ENCODE measurements at places on chromosomes 4 and X.
A peak's percentile ranks its signal among the peaks of the same experiment; 100 is the strongest.

- peak; percentile 73 for DNase-seq
These were observed 28.1 kb downstream of the BEX3 start for GRCh38 chrX:103404231-103405008.

DNA sequence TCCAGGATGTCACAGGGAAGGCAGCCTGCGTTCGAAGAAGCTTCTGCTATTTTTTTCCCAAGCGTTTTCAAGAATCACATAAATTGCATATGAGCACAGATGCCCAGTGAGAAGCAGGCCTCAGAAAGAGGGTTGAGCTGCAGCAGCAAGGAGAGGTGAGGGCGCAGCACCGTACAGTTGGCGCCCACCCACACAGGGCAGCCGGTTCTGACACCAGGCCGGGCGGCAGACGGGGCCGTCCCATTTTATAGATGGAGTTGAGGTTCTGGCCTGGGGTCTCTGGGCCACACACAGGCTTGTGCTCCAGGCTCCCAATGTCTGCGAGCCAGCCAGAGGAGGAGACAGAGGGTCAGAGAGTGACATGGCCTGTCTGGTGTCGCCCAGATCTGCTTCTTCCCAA lies 22.8 kb downstream of the CPZ start:
- DNase-seq, result no peak

GRCh38 chrX:71622576-71623450 lies 4.5 kb upstream of the CXCR3 start:
- peak; percentile 83 for DNase-seq

GRCh38 chr4:141390571-141390970 lies 169.9 kb downstream of the ZNF330 start:
- no peak for DNase-seq

GRCh38 chr4:159142241-159142640 lies 39.4 kb downstream of the RAPGEF2 start:
- peak; percentile 24 for DNase-seq

- DNase-seq, result peak; percentile 62
These were observed 28.8 kb downstream of the ATP8A1 start for GRCh38 chr4:42627885-42628646.

- DNase-seq, result no peak
These were observed 67.5 kb downstream of the NEUROG2 start for GRCh38 chr4:112448306-112449132.

DNA sequence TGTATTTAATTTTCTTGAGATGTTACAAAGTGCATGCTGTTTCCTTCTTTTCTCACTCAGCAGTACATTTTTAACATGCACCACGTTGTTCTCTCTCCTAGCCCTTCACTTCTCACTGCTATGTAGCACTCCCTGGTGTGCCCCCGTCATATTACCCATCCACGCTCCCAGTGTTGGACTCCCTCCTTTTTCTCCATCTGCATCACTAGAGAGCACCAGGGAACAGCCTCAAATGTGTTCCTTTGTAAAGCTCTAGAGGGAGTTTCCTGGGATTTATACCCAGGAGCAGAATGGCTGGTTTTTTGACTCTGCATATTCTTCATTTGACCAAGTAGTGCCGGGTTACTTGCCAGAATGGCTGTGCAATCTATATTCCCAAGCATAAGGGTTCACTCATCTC lies 240.3 kb upstream of the ANXA3 start:
- DNase-seq, result no peak

- no peak for DNase-seq
These were observed 4.8 kb upstream of the PRSS12 start for GRCh38 chr4:118357601-118358000.

DNA sequence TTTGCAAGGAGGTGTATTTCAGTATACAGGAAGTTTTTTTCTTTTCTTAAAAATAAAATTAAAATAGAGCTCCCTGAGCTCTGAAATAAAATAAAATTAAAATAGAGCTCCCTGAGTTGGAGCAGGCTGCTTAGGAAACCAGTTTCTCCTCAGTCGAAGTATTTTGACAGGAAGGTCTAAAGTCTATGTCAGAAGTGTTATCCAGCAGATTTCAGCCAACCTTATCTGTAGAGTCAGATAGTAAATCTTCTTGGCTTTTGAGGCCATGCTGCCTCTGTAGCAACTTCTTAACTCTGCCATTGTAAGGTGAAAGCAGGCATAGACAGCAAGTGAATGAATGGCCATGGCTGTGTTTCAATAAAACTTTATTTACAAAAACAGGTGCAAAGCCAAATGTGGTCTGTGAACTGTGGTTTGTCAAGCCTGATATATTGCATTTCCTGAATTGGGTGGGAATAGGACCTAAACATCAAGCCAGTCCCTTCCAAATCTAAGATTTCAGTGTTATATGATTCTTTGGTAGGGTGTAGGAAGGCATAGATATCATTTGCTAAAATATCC lies 9.5 kb upstream of the KLKB1 start:
- DNase-seq, result no peak

- no peak for DNase-seq
These were observed 97.2 kb downstream of the ANXA3 start for GRCh38 chr4:78648640-78649363.

GRCh38 chr4:74431113-74431826 lies 13.7 kb upstream of the AREG start:
- no peak for DNase-seq

- peak; percentile 88 for DNase-seq
These were observed 5.9 kb downstream of the ZFYVE28 start for GRCh38 chr4:2412534-2412884.

- no peak for DNase-seq
These were observed 20.3 kb upstream of the HGFAC start for GRCh38 chr4:3421470-3421869.

DNA sequence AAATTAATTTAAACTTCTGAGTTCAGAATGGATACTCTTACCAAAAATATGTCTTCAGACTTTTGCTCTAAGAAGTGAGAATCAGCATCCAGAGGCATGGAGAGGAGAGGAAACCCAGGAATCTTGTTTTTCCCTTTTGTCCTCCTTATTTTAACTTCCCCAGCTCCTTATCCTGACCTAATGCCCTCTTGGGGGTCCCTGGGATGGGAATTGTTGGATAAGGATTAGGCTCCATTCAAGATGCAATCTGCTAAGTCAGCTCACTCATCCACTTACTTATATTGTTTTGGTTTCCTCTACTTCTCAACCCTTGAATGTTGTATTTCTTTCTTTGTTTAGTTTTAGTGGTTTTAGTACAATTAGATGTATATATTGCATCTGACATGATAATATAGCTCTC lies 208.4 kb upstream of the PCDH7 start:
- DNase-seq, result no peak

DNA sequence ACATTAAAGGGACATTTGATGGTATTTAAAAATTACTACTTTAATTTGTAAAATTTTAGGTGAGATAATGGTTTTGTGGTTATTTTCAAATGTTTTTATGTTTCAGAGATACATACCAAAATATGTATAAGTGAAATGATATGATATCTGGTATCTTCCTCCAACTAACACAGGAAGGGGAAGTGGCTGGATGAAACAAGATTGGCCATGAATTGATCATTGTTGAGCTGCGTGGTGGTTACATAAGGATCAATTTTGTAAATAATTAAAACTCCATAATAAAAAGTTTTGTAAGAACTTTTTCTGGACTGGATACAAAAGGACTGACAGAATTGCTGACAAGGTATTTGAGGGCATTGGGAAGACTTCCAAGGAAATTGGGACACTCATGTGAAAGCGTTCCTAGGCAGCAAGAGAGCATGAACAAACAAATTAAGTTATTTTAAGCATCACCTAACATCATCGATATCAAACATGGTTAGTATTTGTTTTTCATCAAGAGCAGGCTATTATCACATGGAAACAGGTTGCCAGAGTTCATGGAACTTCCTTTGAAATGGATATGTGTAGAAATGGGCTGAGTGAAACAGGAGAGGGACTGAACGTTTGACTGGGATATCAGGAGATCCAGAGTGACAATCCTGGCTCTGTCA lies 4.4 kb upstream of the PGM2 start:
- no peak for DNase-seq

- DNase-seq, result no peak
These were observed 33.6 kb upstream of the MSN start for GRCh38 chrX:65633826-65634225.

DNA sequence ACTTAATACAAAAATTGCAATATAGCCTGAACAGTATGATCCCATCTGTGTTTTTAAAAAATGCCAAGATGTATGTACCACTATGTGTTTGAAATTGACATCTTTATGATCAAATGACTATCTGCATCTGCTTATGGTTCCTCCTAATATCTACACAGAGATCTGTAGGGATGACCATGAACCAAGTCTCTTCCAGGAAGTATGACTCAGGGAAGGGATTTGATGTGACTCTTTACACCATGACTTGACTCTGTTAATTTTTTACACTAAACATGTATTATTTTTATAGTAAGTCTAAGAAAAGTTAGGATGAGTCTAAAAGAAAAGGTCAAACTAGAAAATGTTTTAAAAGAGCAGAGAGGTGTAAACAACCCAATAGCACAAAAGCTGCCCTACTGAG lies 164.0 kb downstream of the SH3KBP1 start:
- no peak for DNase-seq

DNA sequence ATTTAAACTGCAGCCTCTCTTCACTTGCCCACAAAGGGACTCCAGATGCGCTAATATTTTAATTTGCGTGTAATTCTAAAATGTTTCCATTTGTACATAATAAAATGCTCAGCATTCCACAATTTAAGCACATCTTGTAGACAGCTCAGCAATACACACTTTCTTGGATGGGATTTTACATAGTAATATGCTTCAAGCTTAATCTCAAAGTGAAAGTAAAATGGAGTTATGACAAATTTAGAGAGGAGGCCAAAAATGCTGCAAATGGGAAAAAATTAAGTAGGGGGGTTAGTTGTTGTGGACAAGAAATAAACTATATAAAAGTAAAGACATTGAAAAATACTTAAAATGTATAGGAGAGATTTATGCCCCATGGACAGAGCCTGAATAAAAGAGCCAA lies 149.1 kb downstream of the FBXO8 start:
- no peak for DNase-seq

- DNase-seq, result no peak
These were observed 9.8 kb downstream of the ZBTB33 start for GRCh38 chrX:120260369-120260768.

- no peak for DNase-seq
These were observed 423.0 kb upstream of the MAGEB2 start for GRCh38 chrX:29792335-29792734.

DNA sequence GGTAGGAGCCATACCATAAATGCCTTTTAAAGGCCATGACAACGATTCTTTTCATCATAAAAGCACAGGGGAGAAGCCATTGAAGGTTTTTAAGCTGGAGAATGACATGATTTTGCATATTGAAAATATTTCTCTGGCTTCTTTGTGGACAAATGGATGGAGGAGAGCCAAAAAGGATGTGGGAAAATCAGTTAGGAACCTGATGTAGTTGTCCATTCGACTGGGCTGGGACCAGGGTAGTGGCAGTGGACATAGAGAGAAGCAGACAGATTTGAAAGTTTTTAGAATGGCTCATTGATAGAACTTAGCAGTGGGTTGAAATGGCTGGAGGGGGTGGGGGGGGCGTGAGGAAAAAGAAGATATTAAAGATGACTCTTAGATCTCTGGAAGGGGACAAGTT lies 19.7 kb upstream of the MSN start:
- no peak for DNase-seq

DNA sequence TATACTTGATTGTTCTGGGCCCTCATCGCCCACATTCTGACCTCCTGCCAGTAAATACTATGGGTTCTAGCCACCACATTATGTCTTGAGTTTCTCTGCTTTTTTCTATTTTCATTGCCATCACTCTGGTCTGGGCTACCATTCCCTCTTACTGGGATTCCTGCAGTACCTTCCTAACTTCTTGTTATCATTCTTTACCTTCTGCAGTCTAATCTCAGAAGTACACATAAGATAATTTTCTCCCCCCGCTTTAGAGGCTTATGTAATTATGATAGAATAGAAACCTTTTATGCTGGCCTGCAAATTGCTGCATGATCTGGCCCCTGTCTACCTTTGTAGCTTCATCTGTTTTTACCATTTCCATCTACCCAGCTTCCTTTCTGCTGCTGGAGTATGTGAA lies 19.2 kb downstream of the STIM2 start:
- no peak for DNase-seq

DNA sequence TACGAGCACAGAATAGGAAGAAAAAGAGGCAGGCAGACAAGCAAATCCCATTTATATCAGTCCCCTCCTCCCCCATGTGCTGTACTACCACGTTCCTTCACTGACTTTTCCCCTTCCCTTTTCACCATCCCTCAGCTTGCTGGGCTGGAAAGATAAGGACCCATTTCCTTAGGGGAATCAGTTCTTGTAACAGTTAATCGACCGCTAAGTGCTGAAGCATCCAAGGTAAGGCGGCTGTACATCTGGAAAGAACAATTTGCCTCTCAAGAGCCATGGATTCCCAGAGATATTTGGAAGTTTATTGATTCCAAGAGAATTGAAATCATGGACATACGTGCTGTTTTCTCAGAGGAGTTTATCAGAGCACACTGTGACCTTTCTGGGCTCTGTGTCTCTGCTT lies 1688.0 kb downstream of the STIM2 start:
- no peak for DNase-seq

DNA sequence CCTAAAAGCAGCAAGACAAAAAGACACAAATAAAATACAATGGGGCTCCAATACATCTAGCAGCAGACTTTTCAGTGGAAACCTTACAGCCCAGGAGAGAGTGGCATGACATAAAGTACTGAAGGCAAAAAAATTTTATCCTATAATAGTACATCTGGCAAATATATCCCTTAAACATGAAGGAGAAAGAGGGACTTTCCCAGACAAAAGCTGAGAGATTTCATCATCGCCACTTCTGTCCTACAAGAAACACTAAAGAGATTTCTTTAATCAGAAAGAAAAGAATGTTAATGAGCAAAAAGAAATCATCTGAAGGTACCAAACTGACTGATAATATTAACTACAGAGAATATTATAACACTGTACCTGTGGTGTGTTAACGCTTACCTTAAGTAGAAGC lies 86.4 kb downstream of the ANKRD17 start:
- DNase-seq, result no peak

- peak; percentile 78 for DNase-seq
These were observed 10.3 kb downstream of the CYP4V2 start for GRCh38 chr4:186201535-186202230.

- DNase-seq, result no peak
These were observed 34.4 kb downstream of the PCGF3 start for GRCh38 chr4:740011-740410.

DNA sequence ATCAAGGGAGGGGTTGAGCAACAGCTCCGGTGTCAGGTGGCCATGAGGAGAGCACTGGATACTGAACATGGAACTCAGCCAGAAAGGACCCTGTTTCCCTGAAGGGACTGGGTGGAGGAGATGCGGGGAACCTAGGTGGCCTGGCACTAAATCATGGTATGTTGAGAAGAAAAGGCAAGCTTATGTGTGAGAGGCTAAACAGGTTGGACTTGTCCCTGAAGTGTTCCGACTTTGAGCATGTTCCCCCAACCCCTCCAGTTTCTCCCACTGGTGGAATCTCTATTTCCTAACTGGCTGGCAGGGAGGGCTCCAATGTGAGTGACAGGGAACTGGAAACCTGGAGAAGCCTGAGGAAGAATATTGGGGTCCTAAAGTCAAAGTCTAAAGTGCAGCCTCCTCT lies 69.5 kb downstream of the PLAC1 start:
- no peak for DNase-seq
